Hematopoietic multipotent progenitor cell treated with erythropoietin and hydrocortisone succinate and interleukin-3 and kit ligand, for 8 days (in vitro differentiated cells): ENCODE measurements at places on chromosomes 5 and 9.

GRCh38 chr9:19162026-19162366 lies 34.7 kb upstream of the PLIN2 start:
- no peak for DNase-seq

- DNase-seq: no peak
Measured at GRCh38 chr9:122029898-122030297, 63.2 kb downstream of the TTLL11 start.

DNA sequence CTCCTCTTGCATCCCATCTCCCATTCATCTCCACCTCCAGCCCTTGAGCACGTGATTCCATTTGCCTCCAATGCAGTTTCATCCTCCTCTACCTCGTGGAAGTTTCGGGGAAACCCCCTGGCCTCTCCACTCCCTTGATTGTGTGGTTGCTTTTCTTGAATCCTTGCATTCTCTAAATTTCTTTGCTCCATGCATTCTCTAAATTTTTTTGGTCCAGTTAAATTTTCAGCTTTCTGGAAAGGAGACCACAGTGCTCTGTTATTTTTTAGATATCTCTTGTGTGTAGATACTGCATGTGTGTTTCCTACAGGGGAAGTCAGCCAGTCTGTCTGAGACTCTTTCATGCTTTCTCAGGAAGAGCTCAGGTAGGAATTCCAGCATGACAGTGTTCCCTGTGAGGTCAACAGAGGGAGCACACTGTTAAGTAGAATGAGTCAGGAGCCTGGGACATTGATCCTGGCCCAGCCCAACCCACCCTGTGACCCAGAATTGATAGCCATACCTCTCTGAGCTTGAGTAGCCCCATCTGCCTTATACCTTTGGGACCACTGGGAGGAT lies 52.8 kb downstream of the AMBP start:
- no peak for DNase-seq

GRCh38 chr9:114775981-114776380 lies 29.9 kb downstream of the TNFSF15 start:
- no peak for DNase-seq

GRCh38 chr5:17897776-17898175 lies 263.5 kb downstream of the TAF11L14 start:
- DNase-seq: no peak
